ENCODE measurements at places on chromosomes 3 and 15. TPM values are rescaled to one million over a fixed set of nuclear protein-coding genes. Genes with fewer than 3 reads are reported as not detected.

Gene SLCO2A1
- total RNA-seq: 11.6 TPM

GRCh38 chr3:106740116-106740515, 637.1 kb upstream of the CCDC54 start:
- DNase-seq: no peak

Gene GNAT1
- not detected for total RNA-seq

Gene PLA2G4E
- not detected for total RNA-seq

DNA sequence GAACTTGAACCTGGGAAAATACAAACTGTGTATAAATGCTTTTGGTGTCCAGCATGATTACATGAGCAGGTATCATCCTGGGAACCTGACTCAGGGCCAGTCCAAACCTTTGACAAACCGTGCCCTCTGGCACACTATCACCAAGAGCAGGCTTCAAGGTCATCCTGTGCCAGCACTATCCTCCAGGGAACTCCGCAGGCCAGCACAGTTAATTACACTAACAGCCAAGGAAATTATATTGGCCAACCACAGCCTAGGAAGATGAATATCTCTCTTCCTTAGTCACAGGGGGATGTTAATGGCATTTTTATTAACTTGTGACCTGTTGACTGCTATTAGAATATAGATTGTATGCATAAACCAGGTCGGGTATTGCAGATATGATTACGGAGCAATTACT, 262.0 kb downstream of the TUSC7 start:
- DNase-seq: no peak

DNA sequence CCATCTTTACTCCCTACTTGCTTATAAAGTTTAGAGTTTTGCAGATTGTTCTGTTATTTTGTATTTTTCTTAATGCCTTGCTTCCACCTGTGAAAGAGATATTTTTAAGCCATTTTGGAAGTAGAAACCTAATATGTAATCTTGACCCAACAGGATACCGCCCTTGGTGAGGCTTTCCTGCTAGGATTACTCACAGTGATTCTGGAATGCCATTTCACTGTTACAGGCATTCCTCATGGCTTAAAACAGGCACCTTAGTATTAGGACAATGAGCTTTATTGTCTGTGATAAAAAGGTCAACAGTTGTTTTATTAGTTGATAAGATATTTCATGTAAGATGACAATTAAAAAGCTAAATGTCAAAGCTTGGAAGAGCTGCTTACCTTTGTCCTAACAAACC, 58.2 kb downstream of the PHLDB2 start:
- no peak for DNase-seq

Gene TMEM158
- 0.82 TPM for total RNA-seq

Gene GPR156
- 0.10 TPM for total RNA-seq

Gene CPN2
- 0.40 TPM for total RNA-seq

- DNase-seq: no peak
Measured at GRCh38 chr3:4804161-4805058, 174.8 kb upstream of the BHLHE40 start.

Gene TMEM207
- not detected for total RNA-seq

- no peak for DNase-seq
Measured at GRCh38 chr3:86969500-86970189, 21.3 kb downstream of the VGLL3 start.

Gene TIGIT
- total RNA-seq: not detected

All from left ventricle myocardium superior (tissue), 1 donor.